Ureter (tissue), 1 donor: ENCODE measurements at places on chromosomes 7 and 10.

GRCh38 chr10:125091891-125092290 lies 68.5 kb downstream of the CTBP2 start:
- DNase-seq: no peak

GRCh38 chr7:90595801-90596670 lies at the start of gene CDK14:
CDK14 (plus strand) TSS chr7:90596321; CDS start chr7:90596628, 307 bp downstream.
- peak; percentile 73 for DNase-seq

DNA sequence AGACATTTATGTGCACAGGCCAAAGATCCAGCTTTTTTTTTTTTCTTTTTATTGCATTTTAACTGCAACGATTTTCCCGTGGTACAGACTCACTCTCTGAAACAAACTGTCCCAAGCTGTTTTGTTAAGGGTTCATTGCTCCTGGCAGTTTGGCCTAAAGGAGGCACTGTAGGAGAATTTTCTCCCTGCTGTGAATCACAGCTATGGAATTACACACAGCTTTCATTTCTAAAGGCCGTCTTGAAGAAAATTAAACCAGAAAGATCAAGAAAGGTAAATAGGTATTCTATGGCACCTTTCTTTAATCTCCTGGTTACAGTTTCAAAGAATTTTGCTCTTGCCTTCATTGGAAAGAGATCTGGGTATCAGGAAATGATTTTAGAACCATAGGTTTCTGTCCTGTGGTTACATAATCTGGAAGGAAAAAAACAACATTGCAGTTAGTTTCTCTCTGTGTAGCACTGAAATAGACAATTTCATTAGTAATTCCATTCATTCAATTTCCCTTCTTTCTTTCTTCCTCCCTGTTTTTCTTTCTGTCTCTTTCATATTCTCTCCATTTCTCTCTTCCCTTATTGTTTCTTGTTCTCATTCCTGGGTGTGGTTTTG lies 51.2 kb downstream of the PDK4 start:
- peak; percentile 57 for DNase-seq

- no peak for DNase-seq
These were observed 417.9 kb upstream of the LRGUK start for GRCh38 chr7:133709036-133709880.

DNA sequence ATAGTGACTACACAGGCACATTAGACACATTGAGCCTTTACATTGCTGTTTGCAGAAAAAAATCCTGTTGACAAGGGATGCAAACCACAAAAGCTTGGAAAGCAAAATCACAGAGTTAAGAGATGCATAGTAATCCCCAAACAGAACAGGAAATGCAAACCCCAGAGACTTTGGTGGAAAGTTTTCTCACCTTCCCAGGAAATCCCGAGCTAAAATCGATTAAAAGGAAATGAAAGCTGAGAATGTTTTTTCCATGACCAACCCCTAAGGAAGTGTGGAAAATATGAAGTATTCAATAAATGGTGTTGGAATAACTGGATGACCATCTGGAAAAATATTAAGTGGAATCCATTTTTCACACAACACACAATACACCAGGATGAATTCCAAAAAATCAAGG lies 598.7 kb downstream of the GRID1 start:
- DNase-seq: no peak

GRCh38 chr10:50832171-50832751 lies 53.2 kb downstream of the A1CF start:
- DNase-seq: no peak

- no peak for DNase-seq
These were observed 92.4 kb downstream of the CPED1 start for GRCh38 chr7:121080913-121081326.

GRCh38 chr7:87702326-87702725 lies 74.1 kb downstream of the RUNDC3B start:
- no peak for DNase-seq

DNA sequence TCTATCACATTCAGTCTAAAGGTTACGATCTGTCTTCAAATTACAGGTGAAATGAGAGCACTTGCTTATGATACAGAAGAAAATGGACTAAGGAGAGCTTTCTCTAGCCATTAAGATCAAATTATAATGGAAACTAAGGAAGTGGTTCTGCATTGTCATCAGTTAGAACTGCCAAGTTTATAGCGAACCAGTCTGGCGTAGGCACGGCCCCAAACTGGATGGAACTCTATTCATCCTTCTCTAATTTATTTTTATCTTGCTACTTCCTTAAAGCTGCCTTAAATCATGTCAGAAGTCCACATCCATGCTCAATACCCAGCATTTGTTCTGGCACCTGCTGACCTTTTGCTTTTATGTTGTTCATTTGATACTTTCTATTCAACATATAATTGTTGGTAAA lies 63.7 kb upstream of the APBB1IP start:
- no peak for DNase-seq

GRCh38 chr7:34064519-34065158 lies 159.3 kb downstream of the BMPER start:
- DNase-seq: no peak

GRCh38 chr7:38659931-38660330 lies 28.8 kb upstream of the AMPH start:
- no peak for DNase-seq

- no peak for DNase-seq
These were observed 201.7 kb upstream of the KLF14 start for GRCh38 chr7:130935564-130936157.

DNA sequence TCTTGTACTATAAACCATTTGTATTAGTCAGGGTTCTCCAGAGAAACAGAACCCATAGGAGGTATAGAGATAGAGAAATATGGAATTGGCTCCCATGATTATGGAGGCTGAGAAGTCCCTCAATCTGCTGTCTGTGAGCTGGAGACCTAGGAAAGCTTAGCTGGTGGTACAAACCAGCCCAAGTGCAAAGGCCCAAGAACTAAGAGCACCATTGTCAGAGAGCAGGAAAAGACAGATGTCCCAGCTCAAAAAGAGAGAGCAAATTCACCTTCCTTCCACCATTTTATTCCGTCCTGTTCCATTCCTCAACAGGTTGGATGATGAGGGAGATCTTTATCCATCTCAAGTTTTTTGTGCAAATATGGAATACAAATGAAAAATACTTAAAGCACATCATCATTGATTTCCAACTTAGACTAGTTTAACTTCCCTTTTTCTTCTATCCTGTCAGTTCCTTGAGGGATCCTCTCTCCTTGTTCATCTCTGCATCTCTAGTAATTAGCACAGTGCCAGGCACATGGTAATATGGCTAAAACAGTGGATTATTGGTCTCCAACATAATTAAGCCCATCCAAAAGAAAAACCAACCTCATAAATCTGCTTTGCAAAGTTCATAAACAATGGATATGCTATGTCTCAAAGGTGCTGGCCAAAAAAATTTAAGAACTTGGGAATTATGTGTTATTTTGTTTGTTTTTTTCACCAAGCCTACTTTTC lies 83.1 kb upstream of the PIK3CG start:
- no peak for DNase-seq

GRCh38 chr10:79097021-79097872 lies 28.5 kb downstream of the ZMIZ1 start:
- no peak for DNase-seq

DNA sequence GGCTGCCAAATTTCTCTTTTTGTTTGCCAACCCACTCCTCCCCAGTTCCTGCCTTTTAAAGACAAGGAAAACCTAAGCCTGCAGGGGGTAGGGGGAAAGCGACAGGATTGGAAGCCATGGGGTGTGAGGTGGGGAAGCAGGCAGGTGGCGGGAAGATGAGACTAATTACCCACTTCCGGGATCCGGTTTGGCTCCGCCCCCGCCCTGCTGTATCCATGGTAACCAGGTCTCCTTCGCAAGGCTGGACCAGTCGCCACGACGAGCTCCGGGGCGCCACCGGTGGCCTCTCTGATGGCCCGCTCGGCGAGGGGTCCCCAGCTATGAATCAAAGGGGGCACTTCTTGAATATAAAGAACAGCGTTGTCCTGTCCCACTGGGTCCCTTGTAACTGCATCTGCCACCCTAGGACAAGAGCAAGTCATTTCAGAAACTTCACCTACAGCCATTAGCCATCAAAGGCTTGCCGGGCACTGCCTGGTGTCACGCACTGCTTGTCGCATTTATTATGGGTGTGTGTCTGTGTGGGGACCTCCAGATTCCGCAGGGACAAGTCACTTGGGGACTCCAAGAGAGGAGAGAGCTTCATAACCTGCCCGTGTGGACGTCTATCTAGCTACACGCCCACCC lies 55.4 kb upstream of the LMTK2 start:
- DNase-seq: no peak

DNA sequence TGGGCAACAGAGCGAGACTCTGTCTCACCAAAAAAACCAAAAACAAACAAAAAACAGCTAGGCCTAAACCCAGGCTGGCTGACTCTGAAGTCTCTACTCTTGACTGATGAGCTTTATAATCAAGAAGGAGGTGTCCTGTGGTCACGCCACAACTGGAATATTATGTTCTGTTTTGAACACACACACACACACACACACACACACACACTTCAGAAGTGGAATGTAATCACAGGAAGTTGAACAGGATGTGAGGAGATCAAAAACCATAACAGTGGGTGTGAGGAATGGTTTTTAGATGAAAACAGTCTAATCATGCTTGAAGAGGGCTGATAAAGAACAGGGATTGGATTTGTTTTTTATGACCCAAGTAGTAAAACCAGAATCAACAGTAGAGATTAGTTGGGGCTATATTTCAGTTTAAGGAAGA lies 51.1 kb upstream of the IL6 start:
- DNase-seq: no peak

- DNase-seq: no peak
These were observed 84.6 kb upstream of the PDE1C start for GRCh38 chr7:32154797-32155196.

DNA sequence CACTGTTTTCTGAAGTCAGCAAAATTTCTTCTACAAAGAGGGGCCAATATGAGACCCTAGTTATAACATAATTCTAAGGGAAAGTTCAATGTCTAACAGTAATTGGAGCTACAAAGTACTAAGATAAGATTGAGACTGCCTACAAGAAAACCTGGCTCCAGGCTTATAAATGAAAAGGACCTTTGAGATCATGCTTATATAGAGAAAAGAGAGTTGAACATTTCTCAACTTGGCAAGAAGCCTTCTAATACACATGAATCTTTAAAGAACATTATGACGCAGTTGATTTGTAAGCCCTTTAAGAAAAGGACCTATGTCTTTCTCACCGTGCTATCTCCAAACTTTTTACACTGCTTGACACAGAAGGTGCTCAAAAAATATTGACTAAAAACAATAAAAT lies 87.9 kb downstream of the TPK1 start:
- no peak for DNase-seq

GRCh38 chr7:106070201-106070551 lies 41.9 kb downstream of the SYPL1 start:
- no peak for DNase-seq

DNA sequence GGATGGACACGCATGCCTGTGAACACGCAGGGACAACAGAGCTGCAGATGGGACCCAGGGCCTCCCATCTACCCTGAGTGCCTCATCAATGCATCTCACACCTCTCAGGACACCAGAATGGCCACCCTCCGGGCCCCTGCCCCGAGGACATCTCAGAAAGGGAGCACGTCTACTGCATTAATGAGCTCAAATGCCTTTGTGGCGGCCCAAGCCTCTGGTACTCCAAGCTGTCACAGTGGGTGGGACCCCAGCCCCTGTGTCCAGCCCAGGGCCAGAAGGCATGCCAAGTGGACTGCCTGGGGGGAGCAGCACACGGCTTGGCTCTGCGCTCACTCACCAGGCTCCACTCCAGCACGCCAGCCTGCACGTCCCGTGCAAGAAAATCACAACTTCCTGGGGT lies 52.0 kb downstream of the TCERG1L start:
- no peak for DNase-seq

DNA sequence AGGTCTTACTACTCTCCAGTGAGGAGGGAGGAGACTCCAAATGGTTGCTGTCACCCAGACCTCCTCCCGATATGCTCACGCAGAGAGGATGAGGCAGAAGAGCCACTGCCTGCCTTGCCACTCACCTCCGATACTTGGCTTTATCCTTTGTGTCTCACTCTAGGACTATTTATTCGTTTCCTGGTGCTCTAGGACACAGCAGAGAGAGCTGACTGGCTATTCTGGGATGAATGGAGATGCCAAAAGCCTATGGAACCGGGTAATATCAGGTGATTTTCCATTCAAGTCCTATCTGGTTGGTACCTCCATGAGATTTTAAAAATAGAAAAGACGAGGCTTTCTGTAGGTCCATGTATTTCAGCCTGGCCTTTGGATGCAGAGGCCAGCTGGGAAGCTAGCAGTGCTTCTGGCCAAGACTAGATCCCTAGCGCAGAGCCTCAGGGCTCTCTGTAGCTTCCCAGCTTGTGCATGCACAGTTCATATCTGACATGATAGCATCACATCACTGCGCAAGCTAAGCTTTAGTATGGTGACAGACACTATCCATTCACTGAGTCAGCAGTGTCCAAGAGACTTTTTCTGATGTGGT lies 239.0 kb upstream of the ANKRD30A start:
- DNase-seq: no peak

GRCh38 chr7:129908181-129908580 lies 44.6 kb downstream of the UBE2H start:
- DNase-seq: no peak

- DNase-seq: no peak
These were observed 1.1 kb upstream of the TFAM start for GRCh38 chr10:58384095-58384494.

- no peak for DNase-seq
These were observed 79.9 kb downstream of the ANKRD61 start for GRCh38 chr7:6111041-6111440.
